CD4-positive, alpha-beta T cell treated with Interleukin-21 for 1 hour (primary cell): ENCODE measurements at places on chromosomes 5 and 9.
A peak's percentile ranks its signal among the peaks of the same experiment; 100 is the strongest.

GRCh38 chr9:6086006-6086655 lies 70.7 kb upstream of the RANBP6 start:
- DNase-seq = no peak

GRCh38 chr9:137556069-137556838 lies 4.6 kb downstream of the MRPL41 start:
- no peak for DNase-seq

DNA sequence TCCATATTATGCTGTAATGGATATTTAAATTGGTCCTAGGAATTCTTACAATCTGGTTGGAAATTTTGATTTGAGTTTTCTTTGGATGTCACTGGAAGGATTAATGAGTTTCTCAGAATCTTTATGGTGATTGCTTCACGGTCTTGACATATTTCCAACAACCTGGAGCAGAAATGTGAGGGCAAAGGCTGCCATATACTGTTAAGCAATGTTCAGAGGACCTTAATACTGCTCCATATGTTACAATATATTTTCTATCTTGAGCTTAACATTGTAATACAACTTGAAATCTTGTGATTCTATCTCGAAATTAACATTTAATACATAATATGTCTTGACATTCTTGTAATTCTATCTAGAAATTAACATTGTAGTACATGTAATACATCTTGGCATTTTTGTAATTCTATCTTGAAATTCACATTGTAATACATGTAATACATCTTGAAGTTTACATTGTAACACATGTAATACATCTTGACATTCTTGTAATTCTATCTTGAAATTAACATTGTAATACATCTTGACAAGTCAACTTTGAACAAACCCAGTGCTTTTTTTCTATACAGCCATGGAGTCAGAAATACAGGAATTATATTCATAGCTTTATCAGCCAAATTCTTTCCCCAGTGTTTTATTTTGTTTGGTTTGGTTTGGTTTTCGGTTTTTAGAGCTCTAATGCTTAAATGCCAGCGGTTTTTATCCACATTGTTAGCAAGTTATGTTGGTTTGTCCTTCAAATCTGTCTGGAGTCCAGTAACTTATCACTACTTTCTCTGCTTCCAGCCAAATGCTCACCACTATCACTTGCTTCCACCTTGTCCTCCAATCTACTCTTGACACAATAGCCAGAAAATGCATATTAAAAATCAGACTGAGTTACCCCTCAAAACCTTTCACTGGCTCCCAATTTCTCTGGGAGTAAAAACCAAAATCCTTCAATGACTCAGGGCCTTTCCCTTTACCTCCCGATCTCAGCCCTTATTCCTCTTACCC lies 3.0 kb upstream of the TUT7 start:
- DNase-seq = no peak

DNA sequence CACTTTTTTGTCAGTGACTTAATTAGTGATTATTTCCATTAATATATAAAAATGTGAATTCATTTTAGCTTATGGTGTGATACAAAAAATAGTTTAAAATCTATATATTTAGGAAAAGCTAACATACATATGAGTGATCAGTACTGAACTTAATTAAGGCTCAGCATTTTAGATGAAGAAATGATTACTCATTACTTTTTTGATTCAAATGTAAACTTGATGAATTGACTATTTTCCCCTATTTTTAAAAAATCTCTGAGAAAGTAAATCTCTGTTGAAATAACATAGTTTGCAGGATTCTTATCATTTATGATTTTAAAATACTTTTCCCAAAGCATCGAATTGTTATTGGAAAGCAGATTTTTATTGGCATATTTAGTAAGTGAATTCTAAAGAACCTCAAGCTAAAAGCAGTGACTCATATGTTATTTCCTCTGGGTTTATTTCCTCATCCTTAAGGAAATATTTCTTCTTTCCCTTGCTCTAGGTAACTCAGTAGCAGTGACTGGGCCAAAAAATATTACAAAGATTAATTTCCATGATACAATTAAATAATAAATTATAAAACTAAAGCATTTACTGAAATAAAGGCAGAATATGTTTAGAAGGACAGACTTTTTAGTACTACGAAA lies 290.6 kb downstream of the FER start:
- DNase-seq = no peak

DNA sequence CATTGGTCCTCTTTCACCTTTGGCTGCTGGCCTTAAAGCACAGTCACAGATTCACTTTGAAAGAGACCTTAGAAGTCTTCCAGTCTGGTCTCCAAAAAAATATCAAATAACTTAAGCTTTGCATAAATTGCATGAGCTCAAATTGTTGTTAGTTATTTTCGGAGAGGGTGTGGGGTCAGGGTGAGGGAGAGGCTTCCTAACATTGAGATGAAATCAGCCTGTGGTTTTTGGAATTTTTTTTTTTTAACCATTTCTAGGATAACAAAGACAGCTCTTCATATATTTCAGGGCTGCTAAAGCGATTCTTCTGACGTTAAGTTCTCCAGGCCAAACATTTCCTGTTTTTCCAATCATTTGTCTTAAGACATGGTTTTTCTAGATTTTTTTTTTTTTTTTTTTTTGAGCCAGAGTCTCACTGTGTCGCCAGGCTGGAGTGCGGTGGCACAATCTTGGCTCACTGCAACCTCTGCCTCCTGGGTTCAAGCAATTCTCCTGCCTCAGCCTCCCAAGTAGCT lies 4.5 kb downstream of the OCLN start:
- DNase-seq = no peak

GRCh38 chr5:97420646-97421045 lies 237.6 kb upstream of the RIOK2 start:
- DNase-seq = no peak

DNA sequence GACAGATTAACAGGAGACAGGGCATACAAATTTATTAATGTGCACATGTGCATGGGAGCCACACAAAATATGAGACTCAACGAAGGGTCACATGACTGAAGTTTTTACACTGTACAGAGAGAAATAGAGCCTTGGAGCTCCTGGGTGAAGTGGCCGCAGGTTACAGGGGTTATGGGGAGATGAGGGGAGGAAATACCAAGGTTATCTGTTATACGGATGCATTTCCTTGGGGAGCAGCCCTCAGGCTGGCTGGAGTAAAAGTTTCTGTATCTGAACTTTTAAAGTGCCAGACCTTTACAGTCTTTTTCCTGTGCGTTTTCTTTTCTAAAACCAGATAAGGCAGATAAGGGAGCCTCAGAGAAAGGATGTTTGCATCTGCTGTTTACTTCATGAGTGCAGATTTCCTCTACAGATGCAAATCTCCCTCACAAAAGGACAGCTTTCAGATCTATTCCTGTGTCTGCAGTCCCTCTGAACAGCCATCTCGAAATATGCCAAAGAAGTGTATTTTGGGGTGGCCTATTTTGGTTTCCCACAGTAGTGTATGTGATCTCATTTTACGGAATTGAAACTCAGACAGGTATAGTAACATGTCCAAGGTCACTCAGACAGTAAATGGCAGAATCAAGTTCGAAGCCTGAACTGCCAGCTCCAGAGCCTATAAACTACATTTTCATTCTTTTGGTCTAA lies 139.3 kb upstream of the FBXL17 start:
- no peak for DNase-seq

- peak; percentile 24 for DNase-seq
These were observed 111.9 kb downstream of the NTRK2 start for GRCh38 chr9:84781458-84781857.

GRCh38 chr5:140312067-140312790 lies 9.3 kb upstream of the PFDN1 start:
- DNase-seq = no peak
